Kidney epithelial cell (primary cell): ENCODE measurements at places on chromosomes 4 and X. TPM values are rescaled to one million over a fixed set of nuclear protein-coding genes. Genes with fewer than 3 reads are reported as not detected.

Gene FAT1
- 344 and 359 TPM in 2 replicates for total RNA-seq

DNA sequence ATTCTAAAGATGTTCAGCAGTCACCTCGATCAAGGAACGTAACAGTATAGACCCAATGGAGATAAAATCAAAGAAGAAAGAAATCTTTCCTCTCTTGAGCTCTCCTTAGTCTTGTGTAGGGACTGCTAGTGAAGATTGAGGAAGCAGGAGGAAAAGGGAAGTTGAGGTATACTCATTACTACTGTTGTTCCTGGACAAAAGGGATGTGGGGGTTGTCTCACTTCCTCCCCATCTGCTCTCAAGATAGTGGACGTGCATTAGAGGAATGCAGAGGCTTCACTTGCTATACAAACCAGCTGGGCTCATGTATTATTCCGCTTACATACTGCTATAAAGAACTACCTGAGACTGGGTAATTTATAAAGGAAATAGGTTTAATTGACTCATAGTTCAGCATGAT is 208.9 kb upstream of the ARHGEF9 start:
- DNase-seq: no peak

GRCh38 chr4:154390324-154390723 is 101.3 kb downstream of the DCHS2 start:
- DNase-seq: no peak

- DNase-seq: no peak
Measured at GRCh38 chrX:122572461-122572860, 611.6 kb upstream of the GRIA3 start.

- no peak for DNase-seq
Measured at GRCh38 chr4:118400356-118400755, 47.6 kb upstream of the PRSS12 start.

GRCh38 chr4:89751416-89751815 is 85.5 kb downstream of the SNCA start:
- no peak for DNase-seq
